ENCODE measurements at places on chromosomes 4 and X.

DNA sequence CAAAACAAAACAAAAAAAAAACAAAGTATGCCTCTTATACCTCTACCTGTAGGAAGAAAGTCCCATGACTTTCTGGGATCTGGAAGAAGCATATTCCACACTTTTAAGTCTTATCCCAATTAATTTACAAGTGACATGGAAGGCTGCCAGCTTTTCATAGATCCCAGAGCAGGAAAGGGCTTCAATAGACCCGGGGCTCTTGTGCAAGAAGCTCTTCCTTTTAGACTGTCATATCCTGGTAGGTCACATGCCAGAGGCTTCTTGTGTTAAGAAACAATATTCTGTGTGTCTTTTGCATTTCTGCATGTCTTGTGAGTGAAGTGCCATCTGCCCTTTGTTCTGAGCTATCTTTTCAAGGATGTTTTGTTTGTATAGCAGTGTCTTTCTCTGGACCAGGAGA is 84.4 kb upstream of the PHOX2B start:
- DNase-seq, result no peak

DNA sequence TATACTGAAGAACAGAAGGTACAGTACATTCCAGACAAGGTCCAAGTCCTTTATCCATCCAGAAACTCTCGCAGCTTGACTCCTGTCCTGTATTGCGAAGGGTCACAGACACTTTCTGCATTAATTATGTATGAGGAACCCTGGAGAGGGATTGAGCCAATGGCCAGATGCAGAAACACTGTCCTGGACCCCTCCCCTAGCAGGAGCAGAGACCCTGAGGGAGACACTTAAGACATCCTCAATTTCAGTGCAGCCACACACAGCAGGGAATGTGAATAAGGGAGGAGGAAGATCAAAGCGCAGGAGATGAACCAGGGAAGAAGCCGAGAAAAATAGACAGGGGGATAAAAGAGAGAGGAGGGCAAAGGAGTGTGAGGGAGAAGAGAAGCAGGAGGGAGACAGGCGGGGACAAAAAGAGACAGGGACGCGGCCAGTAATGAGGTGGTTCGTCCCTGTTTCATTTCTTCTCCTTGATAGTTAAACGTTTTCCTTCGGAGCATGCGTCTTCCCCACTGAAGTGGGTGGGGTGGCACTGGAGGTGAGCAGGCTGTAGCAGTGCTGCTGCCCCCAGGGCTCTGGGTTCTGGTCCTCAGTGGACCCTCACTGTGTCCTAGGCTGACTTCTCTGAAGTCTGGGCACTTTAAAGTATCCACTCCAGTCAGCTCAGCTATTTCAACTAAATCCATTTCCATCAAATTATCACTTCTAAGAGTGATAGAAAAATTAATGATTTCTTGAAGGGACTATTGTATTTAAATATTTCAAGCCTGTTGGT is 356.4 kb upstream of the NOCT start:
- no peak for DNase-seq

DNA sequence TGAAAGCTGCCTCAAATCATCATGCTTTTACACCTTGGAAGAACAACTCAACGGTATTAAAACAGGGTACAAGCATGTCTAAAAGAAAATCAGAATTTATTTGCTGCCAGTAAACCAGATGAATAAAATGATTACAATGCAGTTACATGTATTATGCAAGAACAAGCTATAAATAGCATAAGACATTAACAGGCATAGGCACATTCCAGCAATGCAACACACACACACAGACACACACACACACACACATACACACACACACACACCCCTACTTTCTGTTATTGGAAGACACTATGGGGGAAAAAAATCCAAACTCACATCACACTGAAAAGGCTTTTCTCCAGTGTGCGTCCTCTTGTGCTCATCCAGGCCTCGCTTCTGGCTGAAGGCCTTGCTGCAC is 212.5 kb downstream of the PRDM5 start:
- DNase-seq, result no peak

- DNase-seq, result no peak
These were observed 154.6 kb downstream of the FMR1NB start for GRCh38 chrX:148135738-148136137.

DNA sequence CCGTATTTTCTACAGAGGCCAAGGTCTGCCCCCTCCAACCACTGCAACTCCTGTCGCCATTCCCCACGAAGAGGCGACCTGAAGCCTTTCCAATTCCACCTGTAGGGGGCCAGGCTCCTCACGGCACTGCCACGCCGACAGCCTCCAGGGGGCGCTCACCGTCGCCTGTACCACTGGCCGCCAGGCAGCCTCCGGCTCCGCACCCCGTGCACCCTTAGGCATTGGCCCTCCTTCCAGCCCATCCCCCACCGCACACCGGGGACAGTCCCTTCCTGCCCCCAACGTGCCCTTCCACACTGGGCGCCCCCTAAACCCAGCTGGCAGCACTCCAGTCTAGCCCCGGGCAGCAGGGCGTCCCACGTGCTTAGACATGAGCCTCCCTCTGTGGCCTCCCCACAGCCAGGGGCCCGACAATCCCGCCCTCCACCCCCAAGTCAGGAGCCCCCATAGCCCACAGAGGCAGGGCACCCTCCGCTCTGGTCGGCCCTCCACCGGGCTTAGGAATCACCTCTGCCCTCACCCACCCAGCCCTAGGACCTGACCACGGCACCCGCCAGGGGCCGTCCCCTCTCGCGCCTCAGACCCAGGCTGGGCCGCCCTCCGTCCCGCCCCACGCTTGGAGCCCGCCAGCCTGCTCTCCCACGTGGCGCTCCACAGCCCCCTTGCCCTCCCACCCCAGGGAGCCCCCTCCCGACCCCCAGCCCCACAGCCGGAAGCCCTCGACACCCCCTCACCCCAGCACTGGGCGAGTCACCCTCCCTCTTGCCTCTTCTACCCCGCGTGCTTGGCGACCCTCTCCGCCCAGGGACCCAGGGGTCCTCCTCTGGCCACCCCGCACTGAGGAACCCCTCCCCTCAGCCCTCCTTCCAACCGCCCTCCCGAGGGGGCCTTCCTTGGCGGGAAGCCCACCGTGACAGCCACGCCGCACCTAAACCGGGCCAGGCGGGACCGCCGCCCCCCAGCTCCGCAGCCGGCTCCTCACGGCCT is 711 bp downstream of the PNMA6E start:
- DNase-seq, result peak; percentile 77

GRCh38 chr4:142582340-142582739 is 263.8 kb downstream of the INPP4B start:
- no peak for DNase-seq

DNA sequence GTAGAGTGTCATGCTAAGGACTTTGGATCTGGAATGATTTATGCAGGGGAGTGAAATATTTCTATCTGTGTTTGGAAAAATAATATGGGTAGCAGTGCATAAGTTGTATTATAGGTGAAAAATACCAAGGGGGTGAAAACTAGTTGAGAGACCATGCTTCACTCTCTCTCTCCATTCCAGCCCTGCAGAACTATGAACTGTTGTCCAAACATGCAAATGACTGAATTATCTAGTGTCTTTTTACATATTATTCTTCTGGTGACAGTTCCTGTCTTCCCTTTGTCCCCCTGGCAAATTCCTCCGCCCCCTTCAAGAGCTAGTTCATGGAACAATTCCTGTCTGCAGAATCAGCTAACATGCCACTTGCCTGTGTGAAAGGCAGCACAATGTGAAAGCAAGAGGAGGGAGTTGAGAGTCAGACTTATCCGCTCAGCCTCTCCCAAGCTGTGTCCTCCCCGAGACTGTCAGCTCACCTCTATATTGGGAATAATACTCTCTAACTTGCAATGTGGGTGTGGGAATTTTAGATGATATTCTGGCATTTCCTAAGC is 2.3 kb downstream of the PF4 start:
- no peak for DNase-seq

GRCh38 chr4:76568262-76568661 is 133.2 kb downstream of the SHROOM3 start:
- no peak for DNase-seq

GRCh38 chr4:180434131-180434895 is 1808.9 kb upstream of the TENM3 start:
- DNase-seq, result no peak

All from GM10248 (cell line).